ENCODE measurements at places on chromosomes 13 and 19.

GRCh38 chr13:33284916-33285315 lies 639 bp downstream of the STARD13 start:
- DNase-seq: no peak

GRCh38 chr13:20461481-20461859 lies 64.2 kb downstream of the CRYL1 start:
- no peak for DNase-seq

DNA sequence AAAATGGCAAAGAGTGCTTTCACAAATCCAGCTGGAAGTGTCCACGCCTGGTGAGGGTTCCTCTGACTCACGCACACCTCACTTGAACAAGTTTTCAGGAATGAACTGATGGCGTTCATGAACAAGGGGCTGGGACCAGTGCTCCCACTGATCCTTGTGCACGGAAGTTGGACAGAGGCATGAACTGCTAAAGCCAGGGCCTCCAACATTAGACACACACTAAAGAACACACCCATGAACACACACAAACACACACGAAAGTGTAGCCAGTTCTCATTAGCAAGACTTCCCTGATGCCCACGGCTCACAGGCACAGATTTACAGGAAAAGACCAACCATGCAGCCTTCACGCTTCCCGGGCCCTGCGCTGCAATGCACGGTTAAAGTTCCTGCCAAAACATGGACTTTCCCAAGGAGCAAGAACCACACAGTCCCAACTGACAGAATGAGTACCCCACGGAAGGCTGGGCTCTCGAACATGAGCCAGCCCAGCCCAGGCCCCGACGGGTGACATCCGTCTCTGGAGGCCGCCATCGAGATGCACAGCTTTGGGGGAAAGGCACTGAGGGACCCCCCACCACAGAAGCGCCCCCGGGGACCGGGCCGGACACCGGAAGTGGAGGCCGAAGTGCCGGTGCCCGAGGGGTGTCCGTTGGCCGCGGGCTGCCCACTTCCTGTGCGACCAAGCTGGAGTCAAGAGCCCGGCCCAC lies 808 bp downstream of the DNMT1 start:
- DNase-seq: no peak

- DNase-seq: no peak
Measured at GRCh38 chr13:31045286-31046081, 113.0 kb downstream of the TEX26 start.

DNA sequence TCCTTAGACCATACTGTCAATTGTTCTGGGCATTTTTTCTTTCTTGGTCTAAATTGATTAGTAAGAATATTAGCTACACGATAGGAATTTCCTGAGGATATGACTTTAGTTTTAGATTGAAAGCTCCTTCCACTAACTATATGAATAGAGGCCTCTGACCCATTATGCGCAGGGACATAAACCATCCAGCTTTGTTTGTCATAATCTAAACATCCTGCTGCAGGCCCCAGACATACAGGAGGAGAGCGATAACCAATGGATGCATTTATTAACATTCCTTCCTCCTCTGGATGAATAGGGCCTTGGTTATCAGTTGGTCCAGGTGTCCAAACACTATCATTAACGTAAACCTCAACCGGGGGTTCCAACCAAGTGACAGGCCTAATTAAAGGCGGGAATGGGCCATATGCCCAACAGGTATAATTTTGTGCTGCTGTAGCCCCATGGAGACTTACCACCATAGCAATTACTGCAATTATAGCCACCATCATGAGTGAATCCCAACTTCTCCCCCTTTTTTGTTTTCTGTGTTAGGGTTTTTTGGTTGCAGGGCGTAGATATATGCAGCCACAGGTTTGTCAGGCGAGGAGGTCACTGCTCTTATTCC lies 32.6 kb downstream of the CLEC4M start:
- DNase-seq: no peak

- no peak for DNase-seq
Measured at GRCh38 chr13:47334173-47334572, 437.3 kb upstream of the HTR2A start.

DNA sequence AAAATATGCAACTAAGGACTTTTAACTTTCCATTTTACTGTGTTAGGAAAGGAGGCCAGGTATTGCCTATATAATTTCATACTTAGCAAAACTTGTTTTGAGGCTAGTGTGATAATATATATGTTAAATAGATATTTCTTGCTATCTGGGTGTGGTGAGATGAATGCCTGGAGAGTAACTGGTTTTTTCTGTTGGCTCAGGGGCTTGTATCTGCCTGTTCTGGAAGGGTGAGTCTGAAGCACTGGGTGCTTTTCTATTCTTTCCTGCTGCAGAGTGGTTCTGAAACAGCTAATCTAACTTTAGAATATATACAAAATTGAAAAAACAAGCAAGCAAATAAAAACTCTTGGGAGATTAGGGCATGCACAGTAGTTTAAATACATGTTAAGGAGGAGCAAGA lies 64.6 kb upstream of the MYCBP2 start:
- DNase-seq: no peak

DNA sequence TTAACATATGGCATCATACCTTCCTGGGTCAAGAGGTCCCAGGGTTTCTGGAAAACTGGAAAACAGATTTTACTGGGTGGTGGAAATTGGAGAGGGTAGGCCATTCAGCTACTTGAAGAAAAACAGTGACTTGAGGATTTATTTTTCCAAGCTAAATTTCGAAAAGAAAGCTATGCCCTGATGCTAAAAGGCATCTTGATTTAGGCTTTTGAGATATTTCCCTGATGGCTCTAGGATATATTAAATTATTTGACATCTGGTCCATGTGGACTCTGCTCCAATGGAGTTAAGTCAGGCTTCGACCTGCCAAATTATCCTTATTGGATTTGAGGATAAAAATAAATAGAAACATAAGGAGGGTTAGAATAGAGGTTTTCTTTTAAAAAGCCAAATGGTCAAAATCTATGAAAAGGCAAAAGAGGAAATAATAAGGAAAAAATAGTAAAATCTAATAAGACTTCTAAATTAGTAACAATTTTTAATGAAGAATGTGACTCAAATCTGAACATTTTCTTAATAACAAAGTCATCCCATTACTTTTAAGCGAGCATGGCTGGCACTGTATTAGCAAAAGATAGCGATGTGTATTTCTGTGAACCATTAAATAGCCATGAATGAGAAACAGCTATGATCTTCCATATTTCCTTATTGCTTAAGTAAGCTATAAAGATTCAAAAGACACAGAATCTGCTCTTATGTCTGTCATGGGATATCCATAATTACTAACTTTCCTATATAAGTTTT lies 190.0 kb upstream of the MIR17HG start:
- no peak for DNase-seq

GRCh38 chr13:106151056-106151699 lies 384.3 kb downstream of the EFNB2 start:
- DNase-seq: no peak

GRCh38 chr13:22903301-22903700 lies 277.5 kb upstream of the SGCG start:
- DNase-seq: no peak

DNA sequence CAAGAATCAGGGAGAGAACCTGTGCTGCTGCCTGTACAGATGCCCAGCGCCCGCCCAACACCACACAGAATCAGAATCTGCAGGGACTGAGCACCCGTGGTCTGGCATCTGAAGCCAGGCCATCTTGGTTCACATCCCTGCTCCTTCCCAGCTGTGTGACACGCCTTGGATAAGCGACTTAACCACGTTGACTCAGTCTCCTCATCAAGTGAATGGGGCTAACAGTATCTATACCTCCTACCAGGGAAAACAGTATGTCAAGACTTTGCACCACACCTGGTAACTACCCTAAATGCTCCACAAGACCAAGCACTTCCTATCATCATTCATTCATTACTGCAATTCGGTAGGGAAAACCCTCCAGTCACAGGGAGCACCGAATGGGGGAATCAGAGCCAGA lies 1.2 kb downstream of the RANBP3 start:
- DNase-seq: no peak

DNA sequence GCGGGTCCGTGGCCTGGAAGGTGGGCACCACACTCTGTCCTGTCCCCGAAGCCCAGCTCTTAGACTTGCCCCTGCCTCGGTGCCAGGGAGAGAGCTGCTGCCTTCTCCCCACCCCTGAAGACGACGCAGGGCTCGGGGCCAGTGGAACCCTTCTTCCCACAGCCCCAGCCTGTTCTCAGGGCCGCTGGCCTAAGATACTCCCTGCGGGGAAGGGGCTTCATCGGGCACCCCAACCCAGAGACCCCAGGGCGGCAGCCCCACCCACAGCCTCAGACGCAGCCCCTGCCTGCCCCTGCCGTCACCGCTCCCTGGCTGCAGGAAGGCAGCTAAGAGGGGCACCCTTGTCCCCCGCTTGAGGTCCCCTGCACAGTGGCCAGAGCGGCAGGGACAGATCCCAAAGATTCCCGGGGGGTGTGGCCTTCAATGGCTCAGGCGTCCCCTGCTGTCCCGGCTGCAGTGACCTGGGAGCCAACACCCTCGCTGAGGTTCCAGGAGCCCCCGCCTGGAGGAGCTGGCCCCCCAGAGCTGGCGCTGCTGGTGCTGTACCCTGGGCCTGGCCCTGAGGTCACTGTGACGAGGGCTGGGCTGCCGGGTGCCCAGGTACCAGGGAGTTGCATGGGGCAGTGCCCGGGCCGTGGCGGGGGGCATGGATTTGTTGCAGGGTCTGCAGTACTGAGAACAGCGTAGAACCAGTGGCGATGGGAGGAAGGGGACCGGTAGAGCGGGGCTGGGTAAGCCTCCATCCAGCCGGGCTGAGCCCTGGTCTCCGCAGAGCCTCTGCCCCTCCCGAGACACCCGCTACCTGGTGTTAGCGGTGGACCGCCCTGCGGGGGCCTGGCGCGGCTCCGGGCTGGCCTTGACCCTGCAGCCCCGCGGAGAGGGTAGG lies 1.0 kb downstream of the AMH start:
- DNase-seq: no peak

- no peak for DNase-seq
Measured at GRCh38 chr13:80946008-80946802, 605.3 kb upstream of the SPRY2 start.

DNA sequence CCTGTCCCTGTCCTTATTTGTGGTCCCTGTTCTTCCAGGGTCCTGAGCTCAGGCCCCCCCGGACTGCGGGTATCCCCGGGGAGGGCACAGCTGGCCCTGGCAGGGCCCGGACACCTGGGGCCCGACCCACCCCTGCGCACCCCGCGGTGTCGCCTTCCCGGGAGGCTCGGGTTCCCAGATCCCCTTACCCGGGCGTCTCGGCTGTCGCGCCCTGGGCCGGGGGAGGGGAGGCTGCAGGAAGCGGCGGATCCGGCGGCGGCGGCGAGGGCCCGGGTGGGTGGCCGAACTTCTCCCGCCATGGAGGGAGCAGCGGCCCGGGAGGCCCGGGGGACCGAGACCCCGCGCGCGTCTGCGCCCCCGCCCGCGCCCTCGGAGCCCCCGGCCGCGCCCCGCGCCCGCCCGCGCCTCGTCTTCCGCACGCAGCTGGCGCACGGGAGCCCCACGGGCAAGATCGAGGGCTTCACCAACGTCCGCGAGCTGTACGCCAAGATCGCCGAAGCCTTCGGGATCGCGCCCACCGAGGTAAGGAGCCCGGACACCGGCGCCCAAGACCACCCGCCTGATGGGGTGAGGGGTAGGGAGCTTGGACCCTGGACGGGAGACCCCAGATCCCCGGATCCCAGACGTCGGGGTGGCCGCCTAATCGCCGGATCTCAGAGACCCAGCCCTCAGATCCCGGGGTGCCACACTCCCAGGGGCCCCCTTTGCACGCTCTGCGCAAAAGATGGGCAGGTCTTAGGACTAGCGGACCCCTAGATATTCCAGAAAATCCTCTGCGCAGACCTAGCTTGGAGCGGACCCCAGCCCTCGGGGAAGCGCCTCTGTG lies at the start of gene GIPC3:
TSS of gene GIPC3 (plus strand) at position 178 of the 826 bp plus-strand sequence. CDS start at position 298, 120 bp downstream.
- no peak for DNase-seq

Measured in DMS 273 treated with DMSO at 0.1 percent for 48 hours (cell line).